ENCODE measurements at places on chromosomes 3 and 15.

DNA sequence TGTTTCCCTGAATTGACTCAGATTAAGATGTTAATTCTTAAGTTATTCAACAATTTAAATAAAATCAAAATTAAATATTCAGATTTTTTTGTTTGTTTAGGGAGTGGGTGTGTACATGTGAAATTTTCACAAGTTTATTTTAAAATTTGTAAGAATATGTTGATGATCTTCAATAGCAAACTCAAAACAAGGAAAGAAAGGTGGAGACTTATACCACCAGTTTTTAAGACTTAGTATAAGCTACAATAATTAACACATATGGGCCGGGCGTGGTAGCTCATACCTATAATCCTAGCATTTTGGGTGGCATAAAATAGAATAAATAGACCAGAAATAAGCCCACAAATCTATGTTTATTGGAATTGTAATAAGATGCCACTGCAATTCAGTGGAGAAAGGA, 1084.5 kb downstream of the ROBO1 start:
- DNase-seq = no peak

DNA sequence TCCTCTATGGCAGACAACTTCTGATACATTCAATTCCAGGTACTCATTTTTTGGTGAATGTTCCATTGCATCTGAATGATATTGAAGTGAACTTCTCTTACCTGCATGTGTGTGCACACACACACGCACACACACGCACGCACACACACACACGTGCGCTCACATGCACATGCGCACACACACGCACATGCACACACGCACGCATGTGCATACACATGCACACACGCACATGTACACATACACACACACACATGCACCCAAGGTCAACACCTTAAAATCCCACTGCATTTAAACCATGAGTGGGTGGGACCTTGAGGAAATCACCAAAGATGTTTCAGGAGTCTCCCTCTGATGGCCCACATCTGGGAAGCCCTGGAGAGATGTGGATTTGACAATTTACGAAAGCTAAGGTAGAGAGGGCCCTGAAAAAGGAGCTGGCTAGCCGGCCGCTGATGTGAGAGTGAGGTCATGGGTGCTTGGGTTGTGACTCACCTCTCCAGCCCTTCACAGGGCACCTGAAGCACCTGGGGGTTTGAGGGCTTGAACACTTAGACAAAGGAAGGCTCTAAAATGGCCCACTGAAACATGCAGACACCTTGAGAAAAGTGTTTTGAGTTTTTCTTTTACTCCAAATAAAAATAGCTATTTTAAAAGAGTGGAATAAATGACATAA, 269.1 kb upstream of the LRRFIP2 start:
- DNase-seq = no peak

DNA sequence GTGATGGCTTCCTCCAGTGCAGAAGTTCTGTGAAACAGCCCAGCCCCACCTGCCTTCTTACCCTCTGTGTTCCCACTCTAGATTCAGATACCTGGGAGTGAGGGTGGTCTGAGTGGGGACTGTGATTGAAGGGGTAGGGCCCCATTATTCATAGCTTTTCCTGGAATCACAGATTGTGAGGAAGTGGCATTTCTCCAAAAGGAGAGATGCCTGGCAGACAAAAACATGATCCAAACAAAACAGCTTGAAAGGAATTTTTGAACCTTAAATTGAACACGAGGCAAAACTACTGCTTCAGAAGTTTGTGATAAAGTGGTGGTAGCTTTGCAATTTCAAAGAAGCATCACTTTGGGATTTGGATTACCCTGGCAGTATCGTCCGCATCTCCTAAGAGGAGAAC, 29.2 kb upstream of the NEO1 start:
- DNase-seq = no peak

- no peak for DNase-seq
Observed at GRCh38 chr3:161927131-161927530, 430.5 kb downstream of the OTOL1 start.

DNA sequence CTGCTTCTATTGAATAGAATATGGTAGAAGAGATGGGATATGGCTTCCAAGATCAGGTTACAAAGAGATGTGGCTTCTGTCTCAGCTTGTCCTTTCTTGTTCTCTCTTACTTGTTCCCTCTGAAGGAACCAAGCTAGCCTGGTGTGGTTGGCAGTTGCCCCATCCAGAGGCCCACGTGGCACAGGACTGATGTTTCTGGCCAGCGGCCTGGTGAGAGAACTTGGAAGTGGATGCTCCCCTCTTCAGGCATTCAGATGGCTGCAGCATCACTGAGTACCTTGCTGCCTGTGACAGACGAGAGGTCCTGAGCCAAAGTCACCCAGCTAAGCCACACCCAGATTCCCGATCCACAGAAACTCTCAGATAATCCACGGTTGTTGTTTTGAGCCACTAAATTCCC, 183.6 kb downstream of the NSMCE3 start:
- no peak for DNase-seq

DNA sequence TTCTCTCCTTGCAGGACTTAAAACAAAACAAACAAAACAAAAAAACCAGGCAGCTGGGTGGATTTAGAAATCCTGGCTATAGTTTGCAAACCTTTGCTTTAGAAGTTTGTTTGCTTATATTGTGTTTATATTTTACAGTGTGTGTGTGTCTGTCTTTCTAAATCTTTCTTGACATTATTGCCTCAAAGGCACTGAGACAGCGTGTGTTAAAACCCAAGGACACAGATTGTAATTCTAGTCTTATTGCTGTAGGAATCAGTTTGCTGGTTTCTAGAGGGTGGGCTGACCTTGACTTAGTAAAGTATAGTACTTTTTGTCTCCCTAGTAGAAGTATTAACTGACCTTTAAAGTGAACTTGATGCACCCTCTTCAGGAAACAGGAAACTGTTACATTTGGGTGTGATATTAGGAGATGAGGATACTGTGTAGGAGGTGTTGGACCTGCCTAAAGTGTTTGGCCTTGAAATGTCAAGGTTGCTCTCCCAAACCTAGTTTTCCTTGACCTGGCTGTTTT, 71.0 kb downstream of the TCF12 start:
- no peak for DNase-seq

- no peak for DNase-seq
Observed at GRCh38 chr3:12004741-12005513, 739 bp downstream of the SYN2 start.

DNA sequence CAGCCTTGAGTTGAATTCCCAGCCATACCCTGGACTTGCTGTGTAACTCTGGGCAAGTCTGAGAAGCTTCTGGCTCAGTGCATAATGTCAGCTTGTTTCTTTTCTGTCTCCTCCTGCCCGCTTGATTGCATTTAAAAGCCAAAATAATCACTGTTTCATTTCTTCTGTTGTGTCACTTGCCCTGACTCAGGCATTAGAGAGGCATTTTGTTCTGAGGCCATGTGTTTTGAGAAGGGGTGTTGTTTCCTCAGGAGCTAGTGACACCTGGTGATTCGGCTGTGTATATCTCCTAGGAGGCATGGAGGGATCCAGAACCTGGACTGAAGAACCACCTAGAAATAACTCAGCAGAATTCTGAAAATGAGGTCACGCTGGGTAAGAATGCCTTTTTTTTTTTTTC, 16.0 kb downstream of the WDR73 start:
- no peak for DNase-seq

GRCh38 chr15:31252171-31252785, 74.4 kb upstream of the KLF13 start:
- no peak for DNase-seq

GRCh38 chr15:85782064-85782463, 12.7 kb downstream of the KLHL25 start:
- DNase-seq = no peak

GRCh38 chr15:33671456-33671855, 296.8 kb upstream of the CHRM5 start:
- DNase-seq = no peak

GRCh38 chr3:53224536-53224935, 31.3 kb downstream of the TKT start:
- no peak for DNase-seq

DNA sequence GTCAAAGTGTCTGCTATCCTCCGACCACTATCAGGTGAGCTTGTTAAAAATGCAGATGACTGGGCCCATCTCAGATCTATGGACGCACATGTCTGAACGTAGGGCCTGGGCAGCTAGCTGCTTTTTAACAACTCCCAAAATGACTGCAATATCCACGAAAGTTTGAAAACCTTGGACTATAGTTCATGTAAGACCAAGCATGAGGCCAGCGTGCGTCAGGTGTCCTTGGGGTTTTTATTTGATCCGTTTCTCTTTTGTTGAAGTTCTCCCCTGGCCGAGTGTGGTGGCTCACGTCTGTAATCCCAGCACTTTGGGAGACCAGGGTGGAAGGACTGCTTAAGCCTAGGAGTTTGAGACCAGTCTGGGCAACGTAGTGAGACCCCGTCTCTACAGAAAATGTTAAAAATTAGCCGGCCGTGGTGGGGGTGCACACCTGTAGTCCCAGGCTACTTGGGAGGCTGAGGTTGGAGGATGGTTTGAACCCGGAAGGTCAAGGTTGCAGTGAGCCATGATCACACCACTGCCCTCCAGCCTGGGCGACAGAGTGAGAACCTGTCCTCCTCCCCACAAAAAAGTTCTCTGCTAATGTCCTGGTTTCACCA, 9.5 kb downstream of the SLC51A start:
- no peak for DNase-seq

DNA sequence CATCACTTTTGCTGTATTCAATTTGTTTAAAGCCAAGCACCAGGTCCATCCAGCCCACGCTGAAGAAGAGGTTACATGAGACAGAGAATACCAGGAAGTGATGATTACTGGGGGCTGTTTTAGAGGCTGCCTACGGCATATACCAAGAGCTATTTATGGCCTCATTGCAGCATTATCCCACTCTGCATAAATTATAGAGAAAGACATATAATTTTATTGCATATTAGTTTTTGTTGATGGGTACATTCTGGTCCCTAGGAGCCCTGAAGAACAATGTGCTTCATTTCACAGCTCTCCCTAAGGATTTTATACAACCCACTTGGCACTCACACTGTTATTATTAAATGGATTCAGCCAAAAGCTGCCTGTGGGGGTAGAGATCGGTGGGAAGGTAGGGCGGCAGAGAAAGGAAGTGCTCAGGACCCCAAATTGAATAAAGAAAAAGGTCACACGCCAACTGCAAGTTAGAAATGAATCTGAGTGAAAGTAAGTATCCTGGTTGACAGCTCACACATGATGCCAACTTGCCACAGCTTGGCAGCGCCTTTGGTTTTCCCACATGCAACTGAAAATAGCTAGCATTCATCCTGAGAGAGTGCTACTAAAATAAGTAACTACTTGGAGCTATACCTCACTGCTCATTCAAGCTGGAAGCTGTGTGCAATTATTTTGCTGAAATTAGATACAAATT, 73.7 kb downstream of the CCNL1 start:
- no peak for DNase-seq

- no peak for DNase-seq
Observed at GRCh38 chr15:93203036-93203435, 114.0 kb upstream of the RGMA start.

DNA sequence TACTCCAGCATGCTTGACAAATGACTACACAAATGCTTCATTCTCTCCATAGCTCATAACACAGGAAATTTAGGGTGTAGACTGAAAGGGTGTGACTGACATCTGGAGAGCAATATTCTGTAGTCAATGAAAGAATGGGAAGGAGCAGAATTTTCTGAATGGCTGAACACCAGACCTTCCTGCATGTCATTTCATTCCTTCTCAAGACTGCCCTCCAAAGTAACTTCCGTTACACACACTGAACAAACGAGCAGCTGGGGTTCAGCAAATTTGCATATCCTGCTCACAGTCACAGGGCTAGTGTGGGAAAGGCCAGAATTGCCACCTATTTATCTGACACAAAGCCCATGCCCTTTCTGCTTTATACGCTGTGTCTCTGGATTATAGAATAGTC, 325.0 kb upstream of the CFAP20DC start:
- no peak for DNase-seq

DNA sequence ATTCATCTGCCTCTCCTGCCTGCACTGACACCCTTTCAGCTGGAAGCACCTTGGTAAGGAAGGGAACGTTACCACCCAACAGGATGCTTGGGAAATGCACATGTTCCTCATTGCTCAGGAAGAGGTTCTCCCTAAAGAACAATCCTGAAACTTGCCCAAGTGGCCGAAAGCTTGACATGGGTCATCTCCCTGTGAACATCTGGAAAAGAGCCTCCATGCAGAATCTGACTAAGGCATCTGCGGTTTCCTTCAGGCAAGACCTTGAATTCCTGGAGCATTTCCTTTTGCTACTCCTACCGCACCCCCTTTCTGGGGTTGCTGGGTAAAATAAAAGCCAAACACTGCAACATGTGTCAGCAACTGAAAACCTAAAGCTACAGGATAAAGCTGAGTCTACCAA, 68.7 kb upstream of the SNRK start:
- DNase-seq = no peak

- DNase-seq = no peak
Observed at GRCh38 chr3:50441424-50442217, 61.8 kb downstream of the CACNA2D2 start.

DNA sequence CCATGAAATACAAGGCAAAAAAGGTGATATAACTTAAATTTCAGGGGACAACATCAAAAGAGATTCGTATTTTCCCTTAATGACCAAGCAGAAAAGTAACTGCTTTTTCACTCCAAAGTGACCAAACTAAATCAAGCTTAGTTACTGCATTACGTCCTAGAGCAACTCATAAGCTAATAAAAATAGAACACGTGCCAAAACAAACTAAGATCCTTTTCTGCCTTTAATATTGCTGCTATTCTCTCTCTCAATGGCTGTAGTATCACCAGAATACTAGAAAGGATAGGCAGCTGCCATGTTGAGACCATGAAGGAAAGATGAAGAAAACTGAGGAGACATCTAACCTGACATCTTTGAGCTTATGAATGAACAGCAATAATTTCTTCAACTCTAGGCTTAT, 43.3 kb downstream of the UBXN7 start:
- DNase-seq = no peak

- DNase-seq = peak; percentile 42
Observed at GRCh38 chr15:40763801-40764628, at the start of gene GCHFR. TSS of gene GCHFR (plus strand) at chr15:40764068. CDS start at chr15:40764181, 113 bp downstream.

GRCh38 chr3:4814305-4814903, 164.8 kb upstream of the BHLHE40 start:
- DNase-seq = no peak

GRCh38 chr3:98971169-98971681, 69.7 kb upstream of the DCBLD2 start:
- no peak for DNase-seq

Measured in stimulated activated CD8-positive, alpha-beta memory T cell treated with anti-CD3 and anti-CD28 coated beads, Interleukin-2, amount 100 ng/mL, for 1 hour (primary cell).